ENCODE measurements at places on chromosomes 12 and 14.

- DNase-seq: no peak
These were observed 547 bp upstream of the PYGL start for GRCh38 chr14:50944647-50945413.

- DNase-seq: peak; percentile 29
These were observed 33.9 kb downstream of the MIA2 start for GRCh38 chr14:39267608-39268005.

GRCh38 chr12:116693286-116694227, 44.3 kb downstream of the SPRING1 start:
- DNase-seq: no peak

- DNase-seq: no peak
These were observed 24.3 kb downstream of the SPRING1 start for GRCh38 chr12:116713527-116713926.

- DNase-seq: no peak
These were observed 225.1 kb downstream of the DIO2 start for GRCh38 chr14:79986251-79986650.

- no peak for DNase-seq
These were observed 24.7 kb downstream of the TTC7B start for GRCh38 chr14:90791486-90791885.

DNA sequence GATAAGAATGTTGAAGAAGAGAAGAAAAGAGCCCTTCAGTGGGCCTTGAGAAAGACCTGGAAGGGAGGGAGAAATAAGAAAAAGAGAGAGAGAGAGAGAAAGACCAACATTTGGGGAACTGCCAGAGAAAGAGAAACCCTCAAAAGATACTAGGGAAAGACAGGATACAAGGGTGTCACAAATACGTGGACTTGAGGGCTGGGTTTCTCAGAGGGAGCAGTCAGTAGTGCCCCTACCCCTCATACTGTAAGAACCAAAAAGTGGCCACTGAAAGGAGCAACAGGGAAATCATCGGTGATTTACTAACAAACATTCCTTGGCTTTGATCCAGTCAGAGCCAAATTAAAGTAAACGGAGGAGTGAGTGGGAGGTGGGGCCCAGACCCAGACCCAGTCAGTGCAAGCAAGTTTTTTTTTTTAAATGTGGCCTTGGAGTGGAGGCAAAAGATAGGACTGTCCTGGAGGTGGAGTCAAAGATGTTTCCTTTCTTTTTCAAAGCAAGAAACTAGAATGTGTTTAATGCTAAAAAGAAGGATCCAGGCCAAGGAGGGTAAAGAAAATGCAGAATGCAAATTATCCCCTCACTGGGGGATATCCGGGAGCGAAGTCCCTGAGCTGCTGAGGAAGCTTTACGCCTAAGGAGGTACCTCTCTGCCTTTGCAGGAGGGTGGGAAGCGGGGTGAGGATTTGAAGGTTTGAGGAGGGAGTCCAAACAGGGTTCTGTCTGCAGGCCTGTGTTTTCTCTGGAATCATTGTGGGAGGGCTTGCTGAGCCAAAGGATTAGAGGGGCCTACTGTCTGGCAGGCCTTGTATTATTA, 143.5 kb upstream of the AMIGO2 start:
- DNase-seq: no peak

GRCh38 chr14:31380106-31380505, 40.2 kb downstream of the HEATR5A start:
- no peak for DNase-seq

GRCh38 chr12:82057770-82058169, 298.6 kb upstream of the PPFIA2 start:
- DNase-seq: no peak

- peak; percentile 32 for DNase-seq
These were observed 1.4 kb downstream of the DENND5B start for GRCh38 chr12:31589598-31589903.

GRCh38 chr12:57604992-57605810, 577 bp downstream of the DTX3 start:
- no peak for DNase-seq

DNA sequence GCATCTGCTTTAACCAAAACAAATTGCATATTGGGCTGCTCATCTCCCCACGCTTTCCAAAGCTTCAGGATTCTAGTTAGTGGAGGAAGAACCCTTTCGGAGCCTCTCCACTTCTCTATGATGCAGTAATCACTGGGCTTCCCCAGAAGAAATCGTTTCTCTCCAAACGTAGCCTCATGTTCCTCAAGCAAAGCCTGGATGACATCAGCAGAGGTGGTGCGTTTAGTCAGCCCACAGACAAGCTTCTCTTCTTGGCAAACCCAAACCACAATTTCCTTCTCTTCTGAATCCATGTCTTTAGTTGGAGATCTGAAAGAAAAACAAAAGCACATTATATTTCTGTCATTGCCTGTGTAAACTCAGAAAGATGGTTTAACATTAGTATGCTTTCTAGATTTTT, 30.6 kb downstream of the RASSF9 start:
- no peak for DNase-seq

DNA sequence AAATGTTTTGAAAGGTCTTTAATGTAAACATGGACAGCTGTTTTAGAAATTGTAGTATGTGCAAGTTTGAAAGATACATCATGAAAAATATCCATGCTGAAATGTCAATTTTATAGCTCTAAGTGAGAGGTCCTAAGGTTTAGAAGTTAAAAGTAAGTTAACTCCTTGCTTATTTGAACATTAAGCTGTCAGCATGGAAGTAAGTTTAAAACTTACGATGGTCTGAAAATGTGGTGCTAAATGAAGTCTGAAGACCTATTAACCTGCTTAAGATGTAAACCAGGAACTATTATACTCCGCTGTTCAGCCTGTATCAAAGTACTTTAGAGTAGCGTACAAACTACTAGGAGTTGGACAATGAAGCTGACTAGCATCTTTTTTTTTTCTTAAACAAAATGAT, 1082.4 kb downstream of the TMTC2 start:
- DNase-seq: no peak

DNA sequence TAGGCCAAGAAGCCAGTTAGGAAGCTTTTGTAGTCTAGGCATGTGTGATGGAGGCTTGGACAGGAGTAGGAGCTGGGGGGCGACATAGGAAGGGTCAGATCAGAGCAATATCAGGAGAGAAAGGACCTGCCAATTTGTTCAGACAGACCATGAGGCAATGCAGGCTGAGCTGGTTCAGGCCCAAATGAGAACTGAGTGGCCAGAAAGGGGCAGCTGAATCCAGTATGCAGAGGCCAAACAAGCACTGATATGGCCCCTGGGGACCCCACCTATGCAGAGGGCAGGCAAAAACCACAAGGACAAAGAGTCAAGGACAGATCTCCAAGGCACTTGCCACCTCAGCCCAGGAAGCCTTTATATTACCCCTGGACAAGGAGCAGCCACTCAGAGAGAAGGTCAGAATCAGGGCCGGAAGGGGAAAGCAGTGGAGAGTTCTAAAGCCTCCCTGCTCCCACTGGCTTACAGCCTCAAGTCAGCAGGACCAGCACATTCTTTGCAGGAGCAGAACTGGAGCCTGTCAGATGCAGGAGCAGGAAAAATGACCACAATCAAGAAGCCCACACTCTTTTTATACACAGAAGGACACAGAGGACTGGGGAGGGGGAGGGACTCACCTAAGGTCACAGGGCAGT, 37.2 kb downstream of the CLMN start:
- DNase-seq: no peak

- no peak for DNase-seq
These were observed 23.9 kb downstream of the PALS1 start for GRCh38 chr14:67265131-67265530.

Measured in activated naive CD4-positive, alpha-beta T cell treated with anti-CD3 and anti-CD28 coated beads, Interleukin-2, amount 10 ng/mL, durations not matched to agents 7 days and 5 days (primary cell).